IPS DF 19.7 (cell line): ENCODE measurements at places on chromosomes 1 and 21.

- no peak for DNase-seq
Measured at GRCh38 chr1:9371391-9371935, 78.8 kb downstream of the SPSB1 start.

DNA sequence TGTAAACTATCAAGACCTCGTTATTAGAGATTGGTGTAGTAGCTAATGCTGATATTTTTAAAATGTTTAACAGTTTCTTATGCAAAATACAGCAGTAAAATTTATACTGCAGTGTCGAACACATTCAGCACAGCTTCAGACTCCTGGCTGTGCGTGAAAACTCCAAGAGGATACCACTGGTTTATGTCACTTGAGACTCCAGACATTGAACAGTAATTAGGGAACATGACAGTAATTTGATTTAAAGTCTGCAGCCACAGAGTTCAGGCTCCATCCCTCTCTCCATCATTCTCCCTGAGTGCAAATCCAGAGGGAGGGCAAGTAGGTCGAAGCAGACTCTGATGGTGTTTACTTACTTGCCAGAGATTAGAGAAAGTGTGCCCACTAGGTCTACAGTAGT lies 94.2 kb downstream of the AK5 start:
- DNase-seq: no peak

DNA sequence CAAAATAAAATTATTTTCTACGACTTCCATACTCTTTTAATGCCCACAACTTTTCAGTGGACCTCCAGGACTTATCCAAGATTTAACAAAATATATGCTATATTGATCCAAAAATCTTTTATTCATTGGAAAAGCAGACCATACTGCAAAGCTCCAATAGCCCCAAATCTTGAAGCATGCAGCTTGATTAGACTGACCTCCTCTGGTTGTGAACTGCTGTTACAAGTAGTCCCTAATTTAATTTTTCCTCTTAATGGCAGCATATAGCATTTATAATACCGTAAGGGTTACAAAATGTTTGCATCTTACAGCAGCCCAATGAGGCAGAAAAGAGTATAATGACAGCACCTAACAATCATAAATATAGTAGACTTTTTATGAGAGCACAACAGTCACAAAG lies 49.8 kb downstream of the TPR start:
- DNase-seq: no peak

DNA sequence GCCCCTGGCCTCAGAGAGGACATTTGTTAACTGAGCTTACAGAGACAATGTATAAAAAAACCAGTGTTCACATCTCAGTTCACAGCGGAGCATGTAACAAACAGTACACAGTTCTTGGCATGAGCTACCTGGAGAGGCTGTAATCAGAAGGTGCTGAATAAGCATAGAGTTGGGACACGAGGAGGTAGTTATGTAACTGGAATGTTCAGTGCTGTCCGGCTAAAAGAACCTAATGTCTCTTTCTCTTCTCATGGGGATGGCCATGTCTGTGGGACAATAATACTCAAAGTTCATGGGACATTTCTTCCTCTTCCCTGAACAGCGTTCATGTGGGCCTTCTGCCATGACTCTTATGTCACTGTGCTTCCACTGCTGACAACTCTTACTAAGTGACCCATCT lies 17.2 kb upstream of the STX12 start:
- no peak for DNase-seq

GRCh38 chr1:244826712-244827111 lies 8.7 kb upstream of the COX20 start:
- DNase-seq: no peak

- no peak for DNase-seq
Measured at GRCh38 chr1:204356997-204357396, 2.7 kb downstream of the PLEKHA6 start.

DNA sequence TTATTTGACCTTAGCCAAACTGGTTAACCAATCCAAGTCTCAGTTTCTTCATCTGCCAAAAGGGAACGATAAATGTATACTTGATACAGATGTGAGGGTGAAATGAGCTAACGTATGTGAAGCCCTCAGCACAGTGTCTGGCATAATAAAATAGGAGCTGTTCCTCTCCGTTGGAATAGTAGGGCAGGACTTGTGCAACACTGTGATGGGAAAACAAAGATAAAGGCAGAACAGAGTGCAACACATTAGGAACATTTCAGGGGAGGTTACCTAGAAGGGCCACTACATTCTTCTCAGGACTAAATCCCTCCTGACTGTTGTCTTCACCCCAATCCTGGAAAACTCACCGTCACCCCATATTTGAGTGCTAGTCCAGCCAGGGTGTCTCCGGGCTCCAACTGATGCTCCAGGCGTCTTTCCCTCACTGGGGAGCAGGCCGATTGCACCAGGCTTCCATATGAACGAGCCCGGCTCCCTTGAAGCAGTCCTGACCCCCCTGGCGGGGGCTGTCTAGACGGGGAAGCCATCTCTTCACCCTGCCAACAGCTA lies 896 bp downstream of the LYSMD1 start:
- DNase-seq: no peak

DNA sequence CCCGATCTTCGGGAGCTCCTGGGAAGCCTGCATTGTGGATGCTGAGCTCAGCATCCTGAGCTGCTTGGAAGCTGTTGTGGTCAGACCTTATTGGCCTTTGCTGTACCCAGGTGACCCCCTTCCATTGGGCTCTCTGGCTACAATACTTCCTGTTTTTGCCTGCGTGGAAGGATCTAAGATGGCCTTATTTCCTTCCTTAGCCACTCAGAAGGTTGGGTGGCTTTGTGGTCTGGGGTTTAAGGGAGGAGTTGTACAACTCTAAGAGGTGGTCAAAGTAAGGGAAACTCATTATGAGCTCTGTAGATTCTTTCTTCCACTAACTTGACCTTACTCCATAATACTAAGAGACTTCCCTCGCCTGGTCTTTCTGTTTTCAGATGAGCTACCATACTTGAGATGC lies 17.7 kb downstream of the PFKFB2 start:
- no peak for DNase-seq
